ENCODE measurements at places on chromosomes 16 and 17.

GRCh38 chr16:28821874-28822519 is 802 bp upstream of the ATXN2L start:
- DNase-seq = no peak

DNA sequence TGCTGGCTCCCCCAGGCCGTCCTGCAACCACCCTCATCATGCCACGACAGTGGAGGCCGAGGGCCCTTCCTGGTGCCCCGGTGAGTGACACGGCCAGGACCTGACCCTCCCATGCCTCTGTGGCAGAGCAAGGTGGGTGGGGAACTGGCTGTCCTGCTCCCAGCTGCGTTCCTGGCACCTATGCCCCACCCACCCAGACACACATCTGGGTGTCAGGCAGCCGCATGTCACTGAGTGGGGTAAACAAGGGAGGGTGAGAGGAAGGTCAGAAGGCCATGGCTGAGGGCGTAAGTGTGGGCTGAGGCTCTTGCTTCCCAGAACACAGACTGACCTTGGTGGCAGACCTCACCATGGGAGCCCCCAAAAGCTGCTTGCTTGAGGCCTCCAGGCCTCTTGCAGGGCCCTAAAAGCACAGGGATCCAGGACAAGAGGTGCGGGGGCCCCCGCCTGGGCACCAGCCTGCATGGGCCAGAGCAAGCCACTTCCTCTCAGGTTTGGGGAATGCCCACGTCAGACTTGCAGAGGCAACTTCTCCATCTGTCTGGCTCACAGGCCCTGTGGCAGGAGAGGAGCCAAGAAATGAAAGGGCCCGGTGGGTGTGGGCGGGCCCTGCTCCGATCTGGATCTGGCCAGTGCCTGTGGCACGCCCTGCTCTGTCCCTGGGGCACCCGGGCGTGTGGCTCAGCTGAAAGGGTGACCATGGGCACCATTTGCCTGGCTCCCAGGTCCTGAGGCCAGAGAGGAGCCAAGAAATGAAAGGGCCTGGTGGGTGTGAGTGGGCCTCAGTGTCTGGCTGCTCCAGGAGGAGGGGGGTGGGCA is 3.9 kb upstream of the CCDC57 start:
- no peak for DNase-seq

GRCh38 chr17:64331931-64332493 is 58.6 kb downstream of the PECAM1 start:
- DNase-seq = no peak

DNA sequence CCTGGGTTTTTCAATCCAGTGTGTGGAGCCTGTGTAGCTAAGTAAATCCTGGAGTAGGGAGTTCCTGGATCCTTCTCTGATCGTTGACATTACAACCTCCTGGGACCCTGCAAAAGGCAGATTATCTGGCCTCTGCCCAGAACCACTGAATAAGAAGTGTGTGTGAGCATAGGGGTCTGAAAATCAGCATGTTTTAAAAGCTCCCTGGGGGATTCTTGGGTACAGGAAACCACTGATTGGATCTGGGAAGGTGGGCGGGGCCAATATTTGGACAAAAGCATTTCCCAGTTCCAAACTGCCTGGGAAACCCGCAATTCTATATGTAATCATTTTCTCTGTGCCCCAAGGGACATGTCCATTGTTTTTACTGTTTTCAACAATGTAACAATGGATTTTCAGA is 27.2 kb upstream of the BEAN1 start:
- peak; percentile 5 for DNase-seq

- DNase-seq = peak; percentile 38
These were observed 485 bp downstream of the DYNLL2 start for GRCh38 chr17:58083491-58084316.

DNA sequence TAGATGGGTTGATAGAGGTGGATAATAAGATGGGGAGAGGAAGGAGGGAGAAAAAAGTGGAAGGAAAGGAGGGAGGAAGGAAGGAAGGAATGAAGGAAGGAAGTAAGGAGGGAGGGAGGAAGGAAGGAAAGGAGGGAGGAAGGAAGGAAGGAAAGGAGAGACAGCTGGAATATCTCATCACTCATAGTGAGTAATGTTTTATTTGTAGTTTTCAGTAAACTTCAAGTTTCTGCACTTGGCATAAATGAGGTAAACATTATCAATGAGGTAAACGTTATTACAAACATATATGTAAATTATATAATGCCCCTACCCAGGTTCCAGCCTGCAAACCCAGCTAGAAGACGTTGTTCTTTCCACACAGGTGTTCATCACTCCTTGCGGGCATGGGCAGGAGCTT is 89.8 kb upstream of the XYLT1 start:
- no peak for DNase-seq

GRCh38 chr17:47698749-47699535 is 5.0 kb downstream of the TBKBP1 start:
- peak; percentile 30 for DNase-seq

GRCh38 chr16:87344931-87345631 is 27.9 kb upstream of the C16orf95 start:
- DNase-seq = no peak
